GM04503 (cell line): ENCODE measurements at places on chromosomes 1 and 21.
A peak's percentile ranks its signal among the peaks of the same experiment; 100 is the strongest.

DNA sequence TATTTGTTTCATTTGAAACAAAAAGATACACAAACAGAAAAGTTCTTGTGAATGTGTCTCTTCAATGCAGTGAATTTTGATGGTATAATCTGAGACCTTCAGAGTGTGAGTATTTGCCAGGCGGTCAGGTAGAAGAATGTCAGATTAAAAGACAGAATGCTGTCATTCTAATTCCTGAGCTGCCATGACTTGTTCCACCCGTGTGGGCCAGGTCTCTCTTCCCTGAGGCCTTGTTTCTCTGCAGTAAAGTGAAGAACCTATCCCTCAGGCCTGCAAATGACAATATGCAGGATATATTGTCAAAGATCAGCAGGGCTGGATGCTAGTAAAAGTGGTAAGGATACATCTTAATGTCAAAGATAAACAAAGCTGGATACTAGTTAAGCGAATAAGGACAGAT, 111.4 kb downstream of the ZP4 start:
- no peak for DNase-seq

- no peak for DNase-seq
Observed at GRCh38 chr1:59265622-59266021, 31.3 kb upstream of the FGGY start.

DNA sequence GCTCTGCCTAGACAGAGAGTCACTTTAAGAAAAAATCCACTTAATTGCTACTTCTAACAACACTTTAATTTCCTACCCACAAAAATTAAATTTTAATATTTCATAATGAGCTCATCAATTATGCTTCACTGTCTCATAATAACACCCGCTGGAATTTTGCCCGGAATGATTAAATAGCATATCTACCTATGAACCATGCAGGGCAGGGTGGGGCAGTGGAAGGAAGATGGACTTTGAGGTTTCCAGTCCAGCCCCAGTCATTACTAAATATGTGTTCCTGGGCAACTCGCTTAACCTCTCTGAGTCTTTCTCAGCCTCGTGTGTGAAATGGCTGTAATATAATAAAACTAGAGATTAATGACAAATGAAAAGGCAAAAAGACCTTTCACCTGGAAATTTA, 32.8 kb upstream of the SLC45A1 start:
- DNase-seq: no peak

GRCh38 chr1:201089596-201089995, 22.6 kb downstream of the CACNA1S start:
- no peak for DNase-seq

- no peak for DNase-seq
Observed at GRCh38 chr1:30904962-30905335, 3.6 kb downstream of the SDC3 start.

DNA sequence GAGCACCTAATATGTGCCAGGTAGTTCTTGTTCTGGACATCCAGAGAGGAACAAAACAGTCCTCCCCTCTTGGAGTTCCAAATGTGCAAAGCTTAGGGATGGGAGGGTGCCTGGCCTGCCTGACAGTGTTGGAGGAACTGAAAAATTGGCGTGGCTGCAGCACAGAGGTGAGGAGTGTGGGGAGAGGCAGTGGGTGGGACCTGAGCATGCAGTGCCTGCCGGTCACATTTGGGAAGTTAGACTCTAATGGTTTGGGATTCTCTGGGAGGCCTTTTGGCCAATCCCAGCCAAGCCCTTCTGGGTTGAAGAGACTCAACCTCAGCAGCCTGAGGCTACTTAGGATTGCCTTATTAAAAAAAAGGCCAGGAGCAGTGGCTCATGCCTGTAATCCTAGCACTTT, 2.3 kb upstream of the TCEA3 start:
- no peak for DNase-seq

GRCh38 chr1:58783090-58783992, 506 bp downstream of the JUN start:
- DNase-seq: no peak

DNA sequence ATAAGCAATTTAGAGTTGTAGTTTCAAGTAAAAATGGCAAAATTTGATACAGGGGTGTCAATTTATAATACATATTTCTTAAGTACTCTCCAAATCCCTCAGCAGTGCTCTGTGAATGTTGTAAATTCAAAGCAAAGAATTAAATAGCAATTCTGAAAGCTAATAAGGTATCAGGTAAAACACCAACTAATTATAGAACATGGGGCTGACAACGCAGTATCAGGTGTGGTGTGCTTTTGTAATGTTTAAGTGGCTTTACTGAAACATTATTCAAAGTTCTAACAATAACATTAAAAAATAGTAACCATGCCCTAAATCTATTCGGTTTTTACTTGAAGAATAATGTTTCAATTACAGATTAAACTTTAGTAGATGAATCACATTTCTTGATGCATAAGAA, 1271.2 kb upstream of the ADGRL2 start:
- DNase-seq: no peak

DNA sequence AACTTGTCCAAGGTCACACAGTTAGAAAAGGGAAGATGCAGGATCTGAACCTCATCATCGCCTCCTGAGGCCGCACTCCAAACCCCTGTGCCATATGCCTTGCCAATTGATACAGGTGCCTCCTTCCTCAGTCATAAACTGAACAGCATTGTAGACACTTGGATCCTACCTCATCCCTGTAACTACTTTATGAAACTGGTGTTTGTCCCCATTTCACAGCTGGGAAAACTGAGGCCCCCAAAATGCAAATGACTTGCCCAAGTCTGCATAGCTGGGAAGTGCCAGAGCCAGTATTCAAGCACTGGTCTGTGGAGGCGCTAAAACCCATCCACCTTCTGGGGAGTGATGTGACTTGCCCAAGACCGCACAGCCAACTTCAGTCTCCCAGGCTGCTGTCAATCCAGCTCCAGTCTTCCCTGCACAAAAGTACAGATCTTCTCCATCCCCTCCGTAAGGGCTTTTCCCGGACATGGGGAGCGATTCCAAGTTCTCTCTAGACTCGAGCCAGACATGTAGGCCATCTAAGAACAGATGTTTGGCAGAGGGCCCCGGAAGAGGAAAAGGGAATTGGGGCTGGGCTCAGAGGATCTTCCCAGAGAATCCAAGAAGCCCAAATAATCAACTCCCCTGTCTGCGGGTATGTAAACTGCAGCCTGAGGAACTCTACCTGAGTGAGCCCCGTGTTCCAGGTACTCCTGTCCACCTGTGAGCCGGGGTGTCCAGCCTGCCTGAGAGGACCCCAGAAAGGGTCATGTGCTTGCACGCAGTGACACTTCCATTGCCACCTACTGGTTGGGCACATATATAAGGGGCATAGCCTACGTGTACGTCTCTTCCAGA, 60.5 kb downstream of the SYT2 start:
- no peak for DNase-seq

- DNase-seq: no peak
Observed at GRCh38 chr1:225845571-225846259, 35.8 kb downstream of the EPHX1 start.

- no peak for DNase-seq
Observed at GRCh38 chr1:198201956-198202784, 45.4 kb downstream of the NEK7 start.

- DNase-seq: no peak
Observed at GRCh38 chr1:55155522-55155921, 59.6 kb downstream of the USP24 start.

DNA sequence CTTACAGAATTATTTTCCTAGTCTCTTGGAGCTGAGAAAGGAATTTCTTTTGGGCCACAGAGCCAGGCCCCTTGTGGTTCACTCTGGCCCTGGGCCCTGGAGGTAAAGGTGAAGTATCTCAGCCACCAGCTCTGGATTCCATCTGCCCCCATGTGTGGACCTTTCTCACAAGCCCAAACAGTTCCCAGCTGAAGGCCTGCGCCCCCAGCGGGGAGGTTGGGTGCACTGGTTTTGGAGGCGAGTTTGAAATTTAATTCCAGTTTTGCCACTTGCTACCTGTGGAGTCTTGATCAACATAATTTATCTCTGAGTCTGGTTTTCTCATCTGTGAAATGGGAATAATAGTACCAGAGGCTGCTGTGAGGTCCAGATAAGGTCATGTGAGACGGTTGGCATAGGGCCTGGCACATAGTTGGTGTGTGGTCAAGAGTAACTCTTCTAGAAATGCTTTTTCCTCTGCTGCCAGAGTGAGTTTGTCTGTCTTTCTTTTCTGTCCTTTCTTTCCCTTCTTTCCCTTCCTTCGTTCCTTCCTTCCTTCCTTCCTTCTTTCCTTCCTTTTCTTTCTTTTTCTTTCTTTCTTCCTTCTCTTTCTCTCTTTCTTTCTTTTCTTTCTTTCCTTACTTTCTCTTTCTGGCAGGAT, 6.1 kb downstream of the AGTRAP start:
- no peak for DNase-seq

DNA sequence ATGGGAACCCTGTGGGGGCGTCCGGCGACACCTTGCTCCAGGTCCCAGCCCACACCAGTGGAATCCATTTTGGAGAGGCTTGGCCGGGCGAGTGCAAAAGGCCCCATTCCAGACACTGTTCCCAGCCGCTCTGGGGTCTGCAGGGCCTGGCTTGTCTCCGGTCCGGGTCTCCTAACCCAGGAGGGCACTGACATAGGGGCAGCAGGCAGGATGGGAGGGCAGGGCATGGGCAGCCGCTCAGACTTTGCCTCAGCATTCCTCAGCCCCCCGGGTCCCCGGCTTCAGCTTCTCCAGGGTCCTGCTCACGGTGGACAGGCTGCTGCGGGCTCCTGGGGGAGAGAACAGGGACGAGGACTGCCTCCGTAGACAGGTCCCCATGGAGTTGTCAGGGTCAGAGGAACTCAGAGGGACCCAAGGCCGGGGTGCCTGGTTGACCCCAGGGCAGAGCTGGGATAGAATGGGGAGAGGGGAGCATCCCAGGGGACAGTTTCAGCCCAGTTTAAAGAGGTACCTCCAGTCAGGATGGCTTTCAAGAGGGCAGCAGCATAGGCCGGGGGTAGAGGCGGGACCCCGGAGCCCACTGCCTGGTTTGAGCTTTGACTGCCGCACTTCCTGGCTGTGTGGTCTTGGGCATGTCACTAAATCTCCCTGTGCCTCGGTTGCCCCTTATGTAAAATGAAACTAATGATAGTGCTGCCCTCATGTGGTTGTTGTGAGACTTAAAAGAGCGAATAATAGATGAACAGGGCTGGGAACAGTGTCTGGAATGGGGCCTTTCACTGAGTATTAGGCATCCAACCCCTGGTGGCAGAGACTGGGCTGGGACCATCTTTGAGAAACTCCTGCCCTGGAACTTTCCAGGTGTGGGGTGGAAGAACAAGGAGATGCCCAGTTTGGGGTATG, 3.7 kb downstream of the KNCN start:
- no peak for DNase-seq

DNA sequence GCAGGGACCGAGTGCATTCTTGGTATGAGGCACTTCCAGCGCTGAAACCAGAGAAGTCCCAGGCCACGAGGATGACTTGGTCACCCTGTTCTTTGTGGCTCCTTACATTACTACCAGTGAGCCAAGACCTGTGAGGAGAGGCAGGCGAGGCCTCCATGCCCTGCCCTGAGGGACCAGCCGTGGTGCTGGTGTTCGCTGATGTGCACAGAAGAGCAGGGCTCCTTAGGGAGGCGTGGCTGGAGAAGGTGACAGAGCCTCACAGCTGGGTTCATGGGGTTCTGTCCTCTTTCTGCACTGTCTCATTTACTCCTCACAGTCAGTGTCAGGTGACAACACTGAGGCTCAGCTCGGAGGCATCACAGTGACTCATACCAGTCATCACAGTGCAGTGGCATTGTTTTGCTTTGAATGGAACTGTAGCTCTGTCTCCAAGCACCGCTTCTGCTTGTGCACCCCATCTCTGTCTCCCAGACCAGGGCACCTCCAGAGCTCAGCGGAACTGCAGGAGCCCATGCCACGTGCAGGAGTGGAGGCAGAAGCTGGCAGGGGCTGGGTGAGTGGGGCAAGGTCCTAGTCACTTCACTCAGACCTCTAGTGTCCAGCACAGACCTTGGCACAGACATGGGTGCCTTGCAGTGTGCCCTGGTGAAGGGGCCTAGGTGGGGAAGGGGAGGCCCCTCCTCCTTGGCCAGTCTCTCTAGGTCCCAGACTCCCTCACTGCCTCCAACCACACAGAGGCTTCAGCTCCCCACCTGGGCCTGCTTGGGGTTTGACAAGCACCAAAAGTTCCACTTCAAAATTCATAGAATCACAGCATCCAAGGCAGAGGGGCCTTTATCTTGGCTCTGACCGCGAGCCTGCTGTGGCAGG, 310.9 kb downstream of the MATN1 start:
- peak; percentile 11 for DNase-seq

- DNase-seq: no peak
Observed at GRCh38 chr1:77434967-77435366, 153.1 kb downstream of the AK5 start.

- no peak for DNase-seq
Observed at GRCh38 chr1:145990249-145990855, 6.0 kb downstream of the TXNIP start.

GRCh38 chr1:43836267-43836951, 97.2 kb upstream of the ARTN start:
- DNase-seq: no peak

DNA sequence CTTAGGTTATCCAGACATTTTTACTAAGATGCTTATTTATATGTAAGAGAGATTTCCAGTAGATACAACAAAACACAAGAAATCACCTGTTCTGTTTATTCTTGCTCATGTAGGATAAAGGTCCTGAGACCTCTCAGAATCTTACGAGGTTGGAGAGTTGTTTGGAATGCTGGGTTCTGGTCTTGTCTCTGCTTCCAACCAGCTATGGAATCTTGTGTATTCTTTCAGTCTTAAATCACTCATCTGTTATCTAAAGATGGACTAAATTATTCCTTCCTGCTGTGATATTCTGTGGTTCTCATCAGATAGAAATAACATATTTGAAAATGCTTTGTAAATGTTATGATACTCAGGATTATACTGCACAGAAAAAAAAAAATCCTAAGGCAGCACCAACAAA, 21.3 kb downstream of the GNAT2 start:
- no peak for DNase-seq

DNA sequence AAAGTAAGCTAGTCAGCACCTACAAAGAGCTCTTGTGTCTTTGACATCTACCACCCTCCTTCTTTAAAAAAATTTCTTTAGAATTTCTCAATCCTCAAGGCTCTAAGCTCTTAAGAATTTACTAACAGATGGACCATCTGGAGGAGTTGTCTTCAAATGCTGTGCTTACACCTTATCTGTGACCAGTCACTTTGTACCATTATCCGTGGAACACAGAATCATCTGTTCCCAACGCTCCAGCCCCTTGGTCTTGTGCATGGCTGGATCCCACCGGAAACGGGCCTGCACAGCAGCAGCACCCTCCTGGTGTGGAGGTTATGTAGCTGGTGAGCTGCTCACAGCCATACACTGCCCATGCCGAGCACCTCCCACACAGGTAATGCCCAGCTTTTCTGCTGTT, 89.0 kb downstream of the TBX19 start:
- no peak for DNase-seq

DNA sequence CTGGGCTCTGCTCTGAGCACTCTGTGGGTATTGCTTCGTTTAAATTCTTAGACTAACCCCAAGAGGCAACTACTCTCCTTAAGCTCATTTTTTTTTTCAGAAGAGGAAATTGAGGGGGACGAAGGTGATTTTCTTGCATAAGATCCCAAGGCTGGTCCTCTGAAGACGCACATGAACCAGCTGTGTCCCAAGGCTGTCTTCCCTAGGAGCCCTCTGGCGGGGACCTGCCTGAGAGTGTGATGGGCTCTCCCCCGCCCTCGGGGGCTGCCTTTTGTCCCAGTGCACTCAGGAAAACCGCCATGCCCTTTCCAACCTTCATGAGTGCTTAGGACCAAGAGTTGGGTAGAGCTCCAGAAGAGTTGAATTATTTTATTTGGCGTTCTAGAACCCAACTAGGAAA, 21.7 kb downstream of the UMODL1 start:
- DNase-seq: no peak
